IMR-90 (cell line): ENCODE measurements at places on chromosomes 4 and X.

DNA sequence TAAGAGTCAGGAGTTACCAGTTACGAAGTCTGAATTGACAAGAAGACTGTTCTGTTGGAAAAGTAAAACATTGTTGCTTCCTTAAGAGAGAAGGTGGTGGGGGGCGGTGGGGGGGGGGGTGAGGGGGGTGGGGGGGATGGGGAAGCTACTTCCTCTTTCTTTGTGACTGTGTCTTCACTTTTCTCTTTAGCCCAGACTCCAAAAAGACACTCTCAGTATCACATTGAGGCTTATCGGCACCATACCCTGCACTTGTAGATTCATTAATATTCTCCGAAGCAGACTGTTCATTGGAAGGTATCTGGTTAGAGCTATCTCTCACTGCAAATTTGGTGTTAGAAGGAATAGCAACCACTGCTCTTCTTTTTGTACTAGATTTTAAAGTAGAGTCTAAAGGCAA lies 94.5 kb upstream of the IL13RA1 start:
- no peak overlapping the region for H3K4me3 ChIP-seq
- H3K4me1 ChIP-seq: no peaks in the 10 kb centered on the region
- no peaks in the 10 kb centered on the region; the same call in 1 of the 2 replicates for H3K27me3 ChIP-seq
- peaks cover 4% of the 10 kb centered on the region; the same call in 1 of the 2 replicates for H3K36me3 ChIP-seq
- DNase-seq: no peak
- no peak overlapping the region for H3K27ac ChIP-seq

GRCh38 chr4:108834835-108835384 lies 72.1 kb upstream of the ETNPPL start:
- H3K27me3 ChIP-seq: peaks cover 2% of the 10 kb centered on the region; the same call in 1 of the 2 replicates
- H3K4me3 ChIP-seq: no peak overlapping the region
- DNase-seq: peak; percentile 74
- H3K4me1 ChIP-seq: peaks cover 2% of the 10 kb centered on the region; the same call in 1 of the 2 replicates
- no peak overlapping the region for H3K27ac ChIP-seq
- H3K36me3 ChIP-seq: no peaks in the 10 kb centered on the region

DNA sequence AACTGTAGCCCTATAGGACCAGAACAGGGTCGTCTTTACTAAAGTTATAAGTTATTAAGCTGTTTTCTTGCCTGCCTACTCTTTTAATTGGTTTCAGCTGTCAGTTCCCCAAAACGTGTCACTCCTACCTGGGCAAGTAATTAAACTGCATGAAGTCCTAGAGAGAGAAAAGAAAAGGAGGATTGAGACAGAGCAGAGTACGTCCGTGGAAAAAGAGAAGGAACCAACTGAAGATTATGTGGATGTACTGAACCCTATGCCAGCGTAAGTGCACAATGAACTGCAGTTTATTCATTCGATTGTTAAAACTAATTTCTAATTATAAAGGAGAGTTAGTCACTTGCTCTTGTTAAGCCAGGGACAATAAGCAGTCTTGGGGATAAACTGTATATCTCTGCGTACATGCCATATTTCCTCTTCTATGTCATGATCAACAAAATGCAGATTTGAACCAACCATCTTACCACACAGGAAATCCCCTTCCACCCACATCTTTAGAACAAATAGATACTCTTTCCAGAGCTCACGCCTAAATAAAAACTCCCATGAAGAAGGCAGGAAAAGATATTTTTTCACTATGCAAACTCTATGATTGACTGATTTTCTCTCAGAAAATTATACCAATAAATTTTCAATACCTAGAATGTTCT lies 22.8 kb downstream of the STAP1 start:
- no peaks in the 10 kb centered on the region for H3K36me3 ChIP-seq
- DNase-seq: no peak
- H3K27me3 ChIP-seq: peaks cover 2% of the 10 kb centered on the region; the same call in 1 of the 2 replicates
- H3K27ac ChIP-seq: no peak overlapping the region

- H3K27me3 ChIP-seq: no peaks in the 10 kb centered on the region
- DNase-seq: no peak
- H3K4me1 ChIP-seq: peaks cover 5% of the 10 kb centered on the region
- no peak overlapping the region for H3K4me3 ChIP-seq
- no peak overlapping the region for H3K27ac ChIP-seq
Observed at GRCh38 chrX:19687395-19687794, 172.1 kb upstream of the MAP3K15 start.

DNA sequence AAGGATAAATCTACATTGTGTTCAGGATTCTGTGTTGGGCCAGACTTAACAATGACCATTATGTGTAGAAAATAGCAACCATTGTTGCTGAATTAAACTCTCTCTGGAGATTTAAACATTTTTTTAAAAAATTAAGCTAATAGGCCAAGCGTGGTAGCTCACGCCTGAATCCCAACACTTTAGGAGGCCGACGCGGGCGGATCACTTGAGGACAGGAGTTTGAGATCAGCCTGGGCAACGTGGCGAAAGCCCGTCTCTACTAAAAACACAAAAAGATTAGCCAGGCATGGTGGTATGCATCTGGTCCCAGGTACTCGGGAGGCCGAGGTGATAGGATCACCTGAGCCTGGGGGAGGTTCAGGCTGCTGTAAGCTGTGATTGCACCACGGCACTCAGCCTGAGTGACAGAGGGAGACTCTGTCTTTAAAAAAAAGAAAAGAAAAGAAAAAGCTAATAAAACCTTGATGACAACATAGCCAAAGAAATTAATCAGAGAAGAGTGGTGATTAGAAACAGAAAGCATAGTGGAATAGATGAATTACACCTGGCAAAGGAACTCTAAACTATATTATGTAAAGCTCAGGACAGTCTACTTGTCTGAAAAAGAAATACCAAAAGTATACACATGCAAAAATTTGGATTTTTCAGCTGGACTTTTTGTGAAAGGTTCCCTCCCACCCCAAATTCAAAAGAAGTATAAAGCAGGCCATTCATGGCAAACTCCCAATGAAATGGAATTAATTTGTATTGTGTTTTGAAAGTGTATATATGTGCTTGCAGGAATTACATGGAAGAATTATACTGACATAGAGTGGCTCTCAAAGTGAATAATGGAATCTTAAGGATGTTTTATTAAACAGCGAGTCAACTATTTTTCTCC lies 21.9 kb downstream of the PLS3 start:
- H3K27ac ChIP-seq: peak overlapping the region; percentile 55
- H3K4me3 ChIP-seq: no peak overlapping the region
- H3K27me3 ChIP-seq: peaks cover 3% of the 10 kb centered on the region
- no peak for DNase-seq
- H3K36me3 ChIP-seq: peaks cover 2% of the 10 kb centered on the region; the same call in 1 of the 2 replicates
- no peaks in the 10 kb centered on the region for H3K4me1 ChIP-seq

- H3K4me3 ChIP-seq: peak overlapping the region; percentile 88
- peak overlapping the region; percentile 98 for H3K27ac ChIP-seq
- peaks cover 6% of the 10 kb centered on the region for H3K27me3 ChIP-seq
- H3K4me1 ChIP-seq: peaks cover 4% of the 10 kb centered on the region; the same call in 1 of the 2 replicates
Observed at GRCh38 chrX:40736170-40736505, 796 bp upstream of the MED14 start.

- H3K36me3 ChIP-seq: no peaks in the 10 kb centered on the region
- peaks cover 74% of the 10 kb centered on the region for H3K27me3 ChIP-seq
- DNase-seq: no peak
Observed at GRCh38 chr4:110621839-110622751, 782 bp downstream of the PITX2 start.
